ENCODE measurements at places on chromosomes 2 and 18.

GRCh38 chr2:215738351-215738750 is 275.0 kb downstream of the MREG start:
- no peak for DNase-seq

DNA sequence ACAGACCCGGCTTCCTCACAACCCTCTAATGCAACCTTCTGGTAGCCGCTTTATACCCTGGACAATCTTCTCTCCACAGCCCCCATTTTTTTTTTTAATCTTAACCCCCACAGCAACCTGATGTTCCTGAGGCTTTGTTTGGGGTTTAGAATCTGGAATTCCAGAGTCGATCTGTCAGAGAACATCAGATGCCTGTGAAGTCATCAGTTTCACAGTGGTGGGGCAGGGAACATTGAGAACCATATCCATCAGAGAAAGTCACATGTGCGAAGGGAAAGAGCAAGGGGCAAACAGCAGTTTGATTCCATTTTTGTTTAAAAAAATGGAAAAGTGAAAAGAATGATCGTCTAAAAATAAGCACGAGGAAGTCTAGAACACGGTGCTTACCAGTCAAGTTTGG is 20.6 kb downstream of the NPAS2 start:
- DNase-seq = no peak

GRCh38 chr2:200319548-200320337 is 13.2 kb downstream of the SPATS2L start:
- DNase-seq = no peak

GRCh38 chr2:70300771-70301343 is 1.0 kb downstream of the FAM136A start:
- DNase-seq = no peak

- DNase-seq = no peak
These were observed 129.3 kb downstream of the METTL4 start for GRCh38 chr18:2442006-2442405.

- DNase-seq = no peak
These were observed 35.3 kb upstream of the SOS1 start for GRCh38 chr2:39156107-39156506.

GRCh38 chr18:22285361-22286140 is 116.2 kb downstream of the GATA6 start:
- no peak for DNase-seq

- DNase-seq = no peak
These were observed 192.8 kb upstream of the APCDD1 start for GRCh38 chr18:10261344-10262276.

- no peak for DNase-seq
These were observed 2.0 kb upstream of the CHRND start for GRCh38 chr2:232523682-232524597.

GRCh38 chr2:12507295-12507694 is 209.4 kb upstream of the TRIB2 start:
- no peak for DNase-seq

- no peak for DNase-seq
These were observed 272.2 kb upstream of the ID2 start for GRCh38 chr2:8409461-8410260.

- no peak for DNase-seq
These were observed 387.1 kb downstream of the PTPRM start for GRCh38 chr18:7954238-7954637.

DNA sequence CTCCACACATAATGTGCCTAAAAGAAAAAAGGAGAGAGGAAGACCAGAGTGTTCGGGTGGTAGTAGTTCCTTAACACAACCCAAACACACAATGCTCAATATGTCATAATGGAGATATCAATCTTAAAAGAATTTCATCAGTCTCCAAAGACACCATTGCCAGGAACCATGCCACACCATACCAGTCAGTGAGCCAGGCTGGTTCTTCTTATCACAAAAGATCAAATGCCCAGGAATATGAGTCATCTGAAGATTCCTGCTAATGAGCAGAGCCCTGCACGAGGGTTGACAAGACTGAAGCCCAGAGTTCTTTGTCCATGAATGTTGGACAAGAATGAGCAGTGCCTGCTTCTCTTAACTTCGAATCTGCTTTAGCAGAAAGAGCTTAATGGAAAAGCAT is 262.3 kb downstream of the ZNF516 start:
- DNase-seq = no peak

DNA sequence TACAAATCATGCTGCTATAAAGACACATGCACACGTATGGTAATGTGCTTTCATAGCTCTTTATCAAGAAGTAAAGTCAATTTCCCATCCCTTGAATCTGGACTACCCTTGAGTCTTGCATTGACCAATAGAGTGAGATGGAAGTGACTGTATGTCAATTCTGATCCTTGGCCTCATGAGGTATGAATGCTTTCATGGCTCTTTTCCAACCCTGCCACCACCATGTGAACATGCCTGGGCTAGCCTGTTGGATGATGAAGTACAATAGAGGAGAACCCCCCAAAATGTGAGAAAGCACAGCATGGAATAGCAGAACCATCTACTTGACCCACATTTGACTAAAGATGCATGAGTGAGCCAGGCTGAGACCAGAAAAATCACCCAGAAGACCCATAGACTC is 237.0 kb downstream of the NYAP2 start:
- no peak for DNase-seq

GRCh38 chr2:47002031-47002430 is 86.4 kb upstream of the MCFD2 start:
- DNase-seq = no peak

DNA sequence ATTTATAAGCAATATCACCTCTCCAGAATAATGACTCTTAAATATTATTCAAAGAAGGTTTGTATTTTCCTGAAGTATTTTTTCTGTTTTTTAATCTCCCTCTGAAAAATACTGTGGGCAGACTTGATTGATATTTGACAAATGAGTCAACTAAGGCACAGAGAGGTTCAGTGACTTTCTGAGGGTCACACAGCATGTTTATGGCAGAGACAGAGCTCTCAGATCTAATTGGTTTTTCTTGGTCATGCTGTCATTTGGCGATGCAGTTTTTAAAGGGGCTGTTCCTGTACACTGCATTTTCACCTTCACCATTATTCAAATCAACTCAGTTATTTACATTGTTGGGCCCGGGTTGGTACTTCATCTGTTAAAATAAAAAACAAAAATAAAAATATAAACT is 264.3 kb downstream of the LRRTM1 start:
- DNase-seq = no peak

DNA sequence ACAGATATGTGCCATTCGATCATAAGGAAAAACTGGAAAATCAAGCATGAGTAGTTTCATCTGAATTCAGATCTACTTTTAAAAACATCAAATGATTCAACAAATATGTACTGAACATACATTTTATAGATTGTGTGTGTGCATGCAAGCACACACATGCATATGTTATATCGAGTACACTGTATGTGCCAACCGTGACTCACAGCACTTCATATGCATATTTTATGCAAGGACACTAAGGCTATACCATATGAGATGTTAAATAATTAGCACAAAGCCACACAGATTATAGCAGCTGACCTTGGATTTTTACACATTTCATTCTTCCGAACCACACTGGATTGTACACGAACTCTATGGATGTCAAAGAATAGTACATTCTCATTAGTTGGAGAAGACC is 161.2 kb downstream of the DNAH7 start:
- no peak for DNase-seq

DNA sequence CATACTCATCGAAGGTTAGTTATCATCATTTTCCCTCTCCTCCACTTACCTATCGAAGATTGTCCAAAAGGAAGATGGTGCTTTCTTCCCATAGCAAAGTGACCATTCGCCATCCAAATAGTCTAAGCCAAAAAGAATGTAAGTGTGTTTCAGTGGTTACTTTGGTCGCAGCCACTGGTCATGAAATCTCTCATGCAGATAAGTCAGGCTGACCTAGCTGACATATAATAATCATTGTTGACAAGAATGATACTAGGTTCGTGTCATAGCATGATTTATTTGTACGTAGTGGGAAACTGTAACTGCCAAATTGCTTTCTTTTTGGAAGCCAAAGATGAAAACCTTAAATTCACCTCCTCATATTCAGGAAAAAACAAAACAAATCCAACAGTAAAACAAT is 89.6 kb upstream of the PMAIP1 start:
- DNase-seq = no peak

- DNase-seq = no peak
These were observed 143.1 kb upstream of the ZNF236 start for GRCh38 chr18:76679259-76679658.

DNA sequence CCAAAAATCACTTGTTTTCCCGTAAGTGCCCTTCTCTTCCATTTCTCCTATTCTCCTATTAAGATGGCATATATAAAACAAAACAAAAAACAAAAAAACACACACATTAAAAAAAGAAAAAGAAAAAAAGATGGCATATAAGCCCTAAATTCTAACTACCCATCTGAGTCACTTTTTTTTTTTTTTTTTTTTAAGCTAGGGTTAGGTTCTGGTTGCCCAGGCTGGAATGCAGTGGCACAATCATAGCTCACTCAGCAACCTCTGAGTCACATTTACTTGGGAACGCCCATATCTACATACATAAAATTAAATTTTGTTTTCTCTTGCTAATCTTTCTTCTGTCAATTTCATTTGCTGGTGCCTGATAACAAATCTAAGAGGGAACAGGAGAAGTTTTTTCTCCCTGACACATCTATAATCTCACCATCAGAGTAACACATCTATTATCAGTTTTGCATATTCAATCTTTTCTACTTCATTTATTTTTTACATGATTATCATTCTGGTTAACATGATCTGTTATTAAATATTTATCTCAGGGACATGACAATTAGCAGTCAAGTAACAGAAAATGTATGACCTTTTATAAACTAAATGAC is 52.1 kb downstream of the EEF1B2 start:
- DNase-seq = no peak

GRCh38 chr2:103276869-103277268 is 515.0 kb downstream of the TMEM182 start:
- DNase-seq = no peak

- no peak for DNase-seq
These were observed 59.4 kb downstream of the SNORC start for GRCh38 chr2:232929303-232930058.

DNA sequence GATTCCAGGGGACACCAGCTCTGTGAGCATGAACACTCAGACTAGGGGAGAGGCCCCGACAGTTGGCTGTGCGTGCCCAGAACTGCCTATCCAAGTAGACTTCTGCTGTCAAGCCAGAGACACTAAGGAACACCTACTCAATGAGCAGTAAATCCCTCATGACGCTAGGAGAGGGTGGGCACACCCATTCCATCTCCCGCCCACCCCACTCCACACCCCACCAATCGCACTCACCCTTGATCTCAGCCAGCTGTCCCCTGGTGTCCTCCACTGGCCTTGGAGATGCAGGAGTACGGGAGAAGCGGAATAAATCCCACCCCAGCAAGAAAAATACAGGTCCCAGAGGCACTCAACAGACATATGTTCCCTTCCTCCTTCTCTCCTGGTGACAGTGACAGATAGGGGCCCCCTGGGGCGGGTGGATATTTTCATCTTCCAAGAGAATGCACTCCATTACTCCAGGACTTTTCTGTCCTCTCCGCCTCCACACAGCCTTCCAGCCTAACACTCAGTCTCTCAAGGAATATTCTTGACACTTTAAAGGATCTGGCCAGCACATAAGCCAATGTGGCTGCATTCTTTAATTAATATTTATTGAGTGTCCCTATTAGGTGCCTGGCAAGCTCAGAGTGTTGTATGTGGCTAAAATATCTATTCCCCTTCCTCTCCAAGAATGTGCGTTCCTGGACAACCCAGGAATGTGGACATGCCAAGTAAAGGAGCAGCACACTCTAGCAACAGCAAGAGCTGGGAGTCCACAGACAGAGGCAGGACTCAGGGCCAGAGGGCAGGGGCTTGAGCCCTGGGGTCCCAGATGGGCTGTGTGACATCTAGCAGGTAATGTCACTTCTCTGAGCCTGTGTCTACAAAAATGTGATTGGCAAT is 13.1 kb upstream of the SMAD7 start:
- no peak for DNase-seq

DNA sequence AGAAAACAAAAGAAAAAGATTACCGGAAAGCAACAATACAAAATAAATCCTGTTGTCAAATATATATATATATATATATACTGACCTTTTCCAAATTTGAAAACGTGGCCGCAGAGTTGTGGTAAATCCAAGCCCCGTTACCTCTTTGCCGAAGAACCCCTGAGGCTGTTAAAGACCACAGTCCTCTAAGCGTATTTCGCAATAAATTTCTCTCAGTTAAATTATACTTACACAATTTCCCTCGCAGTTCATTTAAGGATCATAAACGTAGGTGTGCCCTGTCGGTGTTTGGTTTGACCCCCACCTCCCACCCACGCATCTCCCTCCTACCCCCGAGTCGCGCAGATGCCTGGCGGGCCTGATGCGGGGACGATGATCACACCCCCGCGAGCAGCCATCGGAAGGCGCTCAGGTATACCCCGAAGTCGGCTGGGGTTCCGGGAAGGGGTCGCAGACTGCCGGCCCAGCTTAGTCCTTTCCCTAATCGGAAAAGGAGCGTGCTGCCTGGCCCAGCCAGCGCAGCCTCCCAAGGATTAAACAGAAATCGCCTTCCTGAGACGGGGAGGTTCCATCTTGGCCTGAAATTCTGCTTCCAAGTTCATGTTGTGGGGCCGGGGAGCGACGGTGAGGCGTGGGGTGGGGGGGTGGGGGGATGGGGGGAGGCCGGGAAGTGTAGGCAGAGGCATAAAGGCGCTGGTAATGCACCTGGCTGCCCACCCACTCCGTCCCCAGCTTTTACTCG is 2.9 kb upstream of the MEIS1 start:
- no peak for DNase-seq

- no peak for DNase-seq
These were observed 144.3 kb upstream of the BOD1L2 start for GRCh38 chr18:57002627-57003026.

- no peak for DNase-seq
These were observed 1775.5 kb upstream of the CELF4 start for GRCh38 chr18:39341129-39341528.

DNA sequence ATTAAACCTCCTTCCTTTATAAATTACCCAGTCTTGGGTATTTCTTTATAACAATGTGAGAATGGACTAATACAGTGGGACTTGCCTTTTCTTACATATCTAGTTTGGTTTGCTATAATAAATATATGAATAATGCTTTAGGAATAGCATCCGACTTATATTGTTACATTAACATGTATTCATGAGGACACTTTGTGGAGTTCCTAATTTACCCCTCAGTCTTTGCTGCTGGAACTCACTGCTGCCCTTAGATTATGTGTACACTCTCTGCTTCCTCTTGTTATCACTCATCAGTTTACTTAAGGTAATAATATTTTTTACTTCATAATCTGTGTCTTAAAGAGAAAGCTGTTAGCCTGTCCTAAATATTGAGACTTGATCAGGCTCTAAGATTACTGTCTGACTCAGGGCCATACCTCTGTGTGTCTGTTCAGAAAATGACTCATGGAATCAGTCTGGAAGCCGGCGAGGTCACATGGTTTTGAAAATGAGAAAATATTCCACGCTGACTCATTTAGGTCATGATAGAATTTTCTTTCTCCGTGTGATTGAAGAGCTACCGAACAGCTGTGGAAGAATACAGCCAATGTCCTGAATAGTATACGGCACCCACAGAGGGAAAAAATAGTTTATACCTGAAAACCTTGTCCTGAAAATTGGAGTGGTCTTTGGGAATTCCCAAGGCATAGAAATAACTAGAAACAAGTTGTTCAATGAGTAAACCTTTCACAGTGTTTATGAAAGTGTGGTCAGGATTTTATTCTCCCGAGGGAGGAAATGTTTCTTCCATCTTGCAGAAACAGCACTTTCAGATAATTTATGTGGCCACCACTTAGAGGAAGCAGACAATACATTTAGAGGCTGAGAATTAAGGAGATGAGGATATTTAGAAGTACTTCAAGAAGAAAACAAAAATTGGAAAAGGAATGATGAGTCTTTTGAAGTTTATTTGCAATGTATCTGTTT is 156.4 kb downstream of the DSEL start:
- no peak for DNase-seq

- no peak for DNase-seq
These were observed 50.4 kb downstream of the SPATS2L start for GRCh38 chr2:200356857-200357384.

All from naive thymus-derived CD8-positive, alpha-beta T cell (primary cell).